Kidney epithelial cell (primary cell): ENCODE measurements at places on chromosomes 4 and X. TPM values are rescaled to one million over a fixed set of nuclear protein-coding genes. Genes with fewer than 3 reads are reported as not detected.
A peak's percentile ranks its signal among the peaks of the same experiment; 100 is the strongest.

Gene NXF2B
- not detected in 2 replicates for total RNA-seq

DNA sequence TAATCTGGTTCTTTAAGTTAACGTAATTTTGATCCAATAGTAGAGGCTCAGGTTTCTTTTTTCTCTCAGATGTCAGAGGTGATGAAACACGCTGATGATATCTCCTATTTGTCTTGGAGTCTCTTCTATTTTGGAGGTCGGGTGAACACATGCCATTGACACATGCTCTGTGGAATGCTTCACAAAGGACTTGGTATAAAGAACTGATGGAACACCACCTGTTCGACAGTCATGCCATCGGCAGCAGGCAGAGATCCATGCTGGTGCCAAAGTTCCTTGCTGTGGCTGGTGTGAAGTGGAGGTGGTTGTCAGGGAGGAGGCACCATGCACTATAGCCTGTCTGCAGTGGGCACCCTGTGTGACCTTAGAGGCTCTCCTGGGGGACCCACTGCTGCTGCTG, 94.9 kb downstream of the ATP8A1 start:
- DNase-seq = no peak

GRCh38 chr4:80192937-80193336, 4.4 kb upstream of the PRDM8 start:
- DNase-seq = peak; percentile 25

Gene DGKK
- 0.13 TPM in 1 of 2 replicates, not detected in the other for total RNA-seq

DNA sequence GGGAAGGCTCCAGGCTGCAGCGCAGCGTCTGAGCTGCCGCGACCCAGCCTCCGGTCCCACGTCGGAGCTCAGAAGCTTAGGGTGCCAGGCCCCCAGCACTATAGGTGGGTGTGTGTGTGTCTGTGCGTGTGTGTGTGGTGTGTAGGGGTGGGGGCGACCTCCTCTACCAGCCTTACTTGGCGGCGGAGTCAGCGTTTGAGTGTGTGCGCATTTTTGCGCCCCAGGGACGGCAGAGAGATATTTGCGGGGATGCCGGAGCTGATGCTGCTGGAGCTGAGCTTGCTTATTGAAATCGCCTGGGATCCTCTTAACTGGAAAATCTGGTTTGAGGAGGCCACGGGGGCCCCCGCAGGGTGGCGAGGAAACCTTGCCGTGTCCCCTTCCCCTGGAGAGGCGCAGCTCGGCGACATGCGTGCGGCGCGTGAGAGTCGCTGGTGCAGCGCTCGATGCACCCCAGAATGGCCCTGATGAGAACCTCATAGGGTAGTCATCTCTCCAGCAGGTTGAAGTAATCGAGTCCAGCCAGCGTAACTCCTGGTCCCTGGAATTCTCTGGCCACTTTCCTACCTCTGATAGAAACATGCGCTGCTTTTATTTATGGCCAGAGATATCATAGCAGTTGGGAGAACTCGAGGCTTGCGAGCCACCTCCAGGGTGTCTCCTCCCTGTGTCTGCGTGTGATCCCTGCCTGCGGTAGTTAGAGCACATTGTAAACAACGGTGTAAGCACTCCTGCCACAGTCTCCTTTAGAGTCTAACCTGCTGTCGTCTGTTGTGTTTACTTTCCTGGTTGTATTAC, 2.7 kb downstream of the ADGRL3 start:
- no peak for DNase-seq

- DNase-seq = peak; percentile 31
Observed at GRCh38 chr4:149708513-149709130, 107.0 kb downstream of the IQCM start.

Gene GABRG1
- not detected in 2 replicates for total RNA-seq

- no peak for DNase-seq
Observed at GRCh38 chr4:15118292-15118691, 116.0 kb downstream of the CPEB2 start.

- DNase-seq = no peak
Observed at GRCh38 chrX:9942086-9942485, 25.1 kb upstream of the CLDN34 start.

DNA sequence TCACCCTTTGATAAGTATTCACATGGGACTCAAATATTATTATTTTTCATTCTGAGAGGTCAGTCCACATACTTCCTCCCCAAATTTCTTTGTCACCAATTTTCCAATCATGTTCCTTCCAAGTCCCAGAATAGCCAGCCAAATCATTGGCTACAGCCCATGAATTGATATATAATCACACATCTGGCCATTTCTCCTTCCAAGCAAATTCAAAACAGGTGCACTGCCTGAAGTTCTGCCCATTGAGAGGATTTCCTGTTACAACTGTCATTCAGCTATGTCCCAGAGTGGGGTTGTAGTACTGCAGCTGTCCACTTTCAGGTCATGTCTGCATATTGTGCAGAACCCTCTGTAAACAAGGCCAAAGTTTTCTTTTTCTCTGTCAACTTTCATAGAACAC, 347.8 kb downstream of the GRID2 start:
- DNase-seq = no peak
